Astrocyte of the spinal cord (primary cell): ENCODE measurements at places on chromosomes 11 and 22.

DNA sequence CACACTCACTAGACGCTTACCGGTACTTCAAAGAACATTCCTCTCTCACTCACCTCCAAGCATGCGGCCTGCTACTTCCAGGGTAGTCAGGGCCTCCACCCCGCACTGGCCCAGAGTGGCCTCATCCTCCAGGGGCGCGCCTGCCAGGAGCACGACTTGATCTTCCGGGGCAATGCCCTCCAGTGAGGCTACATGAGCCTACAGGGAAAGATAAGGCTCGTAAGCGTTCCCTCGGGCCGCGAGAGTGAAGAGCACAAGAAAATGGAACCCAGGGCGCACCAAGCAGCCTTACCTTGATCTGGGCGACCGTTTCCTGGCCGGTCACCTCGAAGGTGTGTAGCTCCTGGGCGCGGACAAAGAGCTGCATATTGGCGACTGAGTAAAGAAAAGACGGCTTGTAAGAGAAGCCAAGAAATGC is 478 bp downstream of the FAU start:
- no peak for DNase-seq

GRCh38 chr11:120517801-120518291 is 6.3 kb downstream of the GRIK4 start:
- DNase-seq: no peak

DNA sequence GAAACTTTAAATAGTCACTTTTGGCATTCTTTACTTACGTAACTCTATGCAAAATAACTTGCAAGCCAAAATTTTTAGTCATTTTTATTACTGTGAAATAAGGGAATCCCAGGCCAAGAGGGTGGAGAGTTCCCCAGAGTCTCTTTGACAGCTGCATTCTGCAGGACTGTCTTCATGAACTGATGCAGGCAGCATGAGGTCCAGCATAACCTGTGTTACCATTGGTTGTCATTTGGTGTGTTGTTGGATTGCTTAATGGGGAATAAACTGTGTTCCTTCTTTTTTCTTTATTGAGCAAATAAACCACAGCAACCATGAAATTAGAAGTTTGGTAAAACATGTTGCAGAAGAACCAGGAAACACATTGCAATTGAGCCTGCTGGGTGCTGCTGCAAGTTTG is 24.6 kb downstream of the MMP27 start:
- DNase-seq: no peak

DNA sequence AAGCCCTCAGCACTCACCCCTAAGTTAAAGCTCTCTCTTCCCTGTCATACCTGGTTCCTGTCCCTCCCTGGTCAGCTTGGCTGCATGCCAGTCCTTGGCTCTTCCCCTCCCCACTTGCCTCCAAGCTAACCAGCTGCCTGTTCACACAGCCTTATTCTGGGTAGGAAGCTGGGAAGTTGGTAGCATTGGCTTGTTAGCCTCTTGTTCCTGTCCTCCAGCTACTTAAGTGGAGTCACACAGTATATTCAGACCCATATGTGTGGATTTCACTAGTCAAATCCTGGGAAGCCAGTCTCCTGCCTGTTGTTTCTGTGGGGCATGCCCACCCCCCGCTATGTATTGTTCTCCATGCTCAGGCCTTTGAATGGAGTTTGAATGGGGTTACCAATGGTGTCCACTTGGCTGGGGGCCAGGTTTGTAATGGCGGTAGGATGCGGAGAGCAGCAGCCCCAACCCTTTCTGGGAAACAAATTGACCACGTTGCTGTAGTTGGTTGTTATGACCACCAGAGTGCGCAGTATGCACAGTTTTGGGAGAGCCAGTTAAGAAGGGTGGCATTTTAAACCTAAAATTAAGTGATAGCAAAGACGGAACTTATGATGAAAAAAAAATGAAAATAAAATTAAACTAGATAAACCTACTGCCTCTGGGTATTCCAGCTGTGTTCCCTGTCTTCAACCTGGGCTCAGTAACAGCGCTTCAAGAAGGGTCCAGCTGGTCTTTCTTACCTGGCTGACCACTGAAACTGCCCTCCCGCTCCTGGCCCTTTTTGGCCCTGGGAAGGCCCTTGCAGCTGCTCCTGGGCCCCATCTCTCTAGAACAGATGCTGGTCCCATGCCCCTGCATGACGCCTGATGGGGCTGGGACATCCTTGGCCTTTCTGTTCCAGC is 10.7 kb upstream of the RPS3 start:
- DNase-seq: peak; percentile 72

- no peak for DNase-seq
Observed at GRCh38 chr22:45891996-45892621, 84.9 kb downstream of the WNT7B start.

- DNase-seq: no peak
Observed at GRCh38 chr11:116707161-116707629, 65.6 kb downstream of the BUD13 start.

GRCh38 chr22:26168330-26168851 is 871 bp upstream of the SEZ6L start:
- DNase-seq: no peak

GRCh38 chr11:2825261-2825888 is 60.2 kb downstream of the CDKN1C start:
- peak; percentile 69 for DNase-seq

DNA sequence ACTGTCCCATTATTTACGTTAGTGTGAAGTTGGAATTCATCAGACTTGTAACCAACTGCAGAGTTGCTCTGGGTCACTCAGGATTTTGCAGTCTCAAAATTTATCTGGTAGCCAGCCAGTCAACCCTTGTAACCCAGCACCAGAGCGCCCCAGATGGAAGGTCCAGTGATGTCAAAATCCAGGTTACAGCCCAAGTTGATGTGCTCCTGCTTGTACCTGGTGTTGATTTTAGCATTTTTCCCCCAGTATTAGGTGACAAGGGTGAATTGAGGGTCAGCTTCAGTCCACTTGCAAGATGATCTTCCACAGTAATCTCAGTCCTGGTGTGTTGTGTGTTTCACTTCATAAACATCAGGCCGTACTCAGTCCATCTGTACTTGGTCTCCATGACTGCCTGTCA is 7.5 kb downstream of the TIMM10B start:
- no peak for DNase-seq

DNA sequence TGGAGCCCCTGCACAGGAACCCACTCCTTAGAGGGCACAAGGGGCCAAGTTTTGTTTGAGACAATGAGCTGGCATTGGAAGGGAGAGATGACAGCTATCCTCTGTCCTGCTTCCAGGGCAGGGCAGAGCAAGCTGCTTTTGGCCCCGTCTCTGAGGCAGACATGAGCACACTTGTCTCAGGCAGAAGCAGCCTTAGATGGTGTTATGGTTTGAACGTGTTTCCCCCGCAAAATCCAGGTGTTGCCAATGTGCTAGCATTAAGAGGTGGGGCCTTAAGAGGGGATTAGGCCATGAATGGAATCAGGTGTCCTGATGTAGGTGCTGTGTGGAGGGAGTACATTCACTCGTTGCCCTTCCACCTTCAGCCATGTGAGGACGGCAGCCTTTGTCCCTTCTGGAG is 2.5 kb downstream of the TP53AIP1 start:
- DNase-seq: no peak

GRCh38 chr11:41201156-41201555 is 258.3 kb downstream of the LRRC4C start:
- DNase-seq: peak; percentile 30

DNA sequence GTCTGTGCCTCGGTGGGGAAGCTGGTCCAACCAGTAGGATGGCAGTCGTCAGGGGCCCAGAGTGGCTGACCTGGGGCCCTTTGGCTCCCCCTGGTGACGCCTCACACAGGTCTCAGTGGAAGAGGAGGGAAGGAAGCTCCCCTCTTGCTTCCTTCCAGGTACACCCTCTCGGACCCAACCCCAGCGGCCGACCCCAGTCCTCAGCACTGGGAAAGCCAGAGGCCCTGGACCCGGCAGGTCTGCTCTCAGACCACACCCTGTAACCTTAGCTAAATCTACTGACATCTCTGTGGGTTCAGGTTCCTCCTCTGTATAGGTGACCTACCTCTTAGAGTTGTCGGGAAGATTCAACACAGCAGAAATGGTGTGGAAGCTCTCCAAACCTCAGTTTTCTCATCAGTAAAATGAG is 3.4 kb upstream of the SCUBE1 start:
- DNase-seq: no peak

GRCh38 chr11:86440305-86440716 is 65.6 kb downstream of the CCDC81 start:
- DNase-seq: peak; percentile 74

DNA sequence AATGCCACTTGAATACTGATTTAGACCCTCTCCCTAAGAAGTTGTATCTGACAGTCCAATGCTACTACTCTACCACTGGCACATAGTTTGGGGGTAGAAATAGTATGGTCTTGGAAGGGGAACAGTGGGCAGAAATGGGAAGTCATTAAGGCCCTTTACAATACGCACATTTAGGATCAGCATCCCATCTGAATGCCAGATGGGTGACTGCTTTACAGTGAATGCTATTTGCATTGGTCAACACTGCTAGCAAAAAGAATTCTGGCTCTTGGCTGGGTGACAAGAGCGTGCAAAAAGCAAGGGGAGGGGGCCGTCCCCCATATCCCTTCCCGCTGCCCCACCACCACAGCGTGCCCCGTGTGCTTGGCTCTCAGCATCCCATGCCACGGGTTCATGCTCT is 104.7 kb upstream of the BID start:
- peak; percentile 35 for DNase-seq

GRCh38 chr22:20885557-20886323 is 26.9 kb downstream of the SNAP29 start:
- DNase-seq: peak; percentile 79

- DNase-seq: no peak
Observed at GRCh38 chr11:64034411-64034811, 1.3 kb upstream of the FLRT1 start.

DNA sequence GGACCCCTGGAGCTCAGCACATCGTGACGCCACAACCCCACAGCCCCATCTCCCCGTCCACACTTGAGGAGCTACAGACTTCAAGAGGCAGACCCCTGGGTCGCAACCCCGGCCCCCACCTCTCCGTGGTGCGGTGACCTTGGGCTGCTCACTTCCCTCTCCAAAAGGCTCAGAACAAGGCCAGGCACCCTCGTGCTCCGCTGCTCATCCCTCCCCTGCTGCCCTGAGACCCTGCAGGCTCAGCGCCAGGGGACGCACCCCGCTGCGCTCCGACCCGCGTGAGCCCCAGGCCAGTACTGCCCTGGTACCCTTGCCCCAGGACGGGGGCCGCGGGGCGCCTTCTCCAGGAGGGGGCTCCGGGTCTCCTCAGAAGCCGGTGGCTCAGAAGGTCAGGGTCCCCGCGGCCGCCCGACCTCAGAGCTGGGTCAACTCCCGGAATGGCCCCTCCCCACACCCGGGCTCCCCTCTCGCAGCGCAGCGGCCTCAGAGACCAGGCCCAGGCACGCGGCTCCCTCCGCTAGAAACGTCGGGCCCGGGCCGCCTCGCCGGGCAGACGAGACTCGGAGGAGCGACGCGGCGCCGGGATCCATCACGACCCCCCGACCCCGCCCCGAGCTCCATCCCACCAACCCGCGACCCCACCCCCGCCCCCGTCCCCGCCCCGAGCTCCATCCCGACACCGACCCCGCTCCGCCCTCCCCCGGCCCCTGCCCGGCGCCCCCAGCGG is 563 bp downstream of the GATD1 start:
- no peak for DNase-seq

DNA sequence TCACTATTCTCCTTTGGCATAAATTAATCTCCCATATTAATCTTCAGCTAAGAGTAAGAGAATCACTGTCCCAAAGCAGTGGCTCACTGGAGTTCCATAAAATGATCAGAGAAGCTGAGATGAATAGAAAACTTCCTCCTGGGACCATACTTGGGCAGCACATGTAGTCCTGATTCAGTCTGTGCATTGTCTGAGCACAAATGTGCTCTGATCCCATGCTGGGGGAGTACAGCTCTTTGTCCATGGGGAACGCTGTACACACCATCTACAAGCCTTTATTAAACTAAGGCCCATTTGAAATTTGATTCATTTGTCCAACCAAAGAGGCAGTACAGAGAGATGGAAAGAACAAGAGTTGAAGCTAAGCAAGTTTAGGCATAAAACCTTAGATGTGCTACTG is 147.4 kb upstream of the PGR start:
- DNase-seq: no peak

DNA sequence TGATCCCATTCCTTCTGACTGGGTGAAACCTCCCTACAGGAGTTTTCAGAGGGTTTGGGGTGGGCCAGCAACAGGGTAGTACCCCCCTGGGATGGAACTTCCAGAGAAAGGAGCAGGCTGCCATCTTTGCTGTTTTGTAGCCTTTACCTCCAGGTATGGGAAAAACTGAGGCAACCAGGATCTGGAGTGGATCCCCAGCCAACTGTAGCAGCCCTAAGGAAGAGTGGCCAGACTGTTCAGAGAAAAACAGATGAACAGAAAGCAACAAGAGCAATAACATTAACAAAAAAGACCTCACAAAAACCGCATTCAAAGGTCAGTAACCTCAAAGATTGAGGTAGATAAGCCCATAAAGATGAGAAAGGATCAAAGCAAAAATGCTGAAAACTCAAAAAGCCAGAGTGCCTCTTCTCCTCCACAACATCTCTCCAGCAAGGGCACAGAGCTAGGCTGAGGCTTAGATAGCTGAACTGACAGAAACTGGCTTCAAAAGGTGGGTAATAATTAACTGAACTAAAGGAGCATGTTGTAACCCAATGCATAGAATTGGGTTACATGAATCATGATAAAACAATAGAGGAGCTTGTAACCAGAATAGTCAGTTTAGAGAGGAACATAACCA is 1288.6 kb upstream of the CNTN5 start:
- DNase-seq: no peak

DNA sequence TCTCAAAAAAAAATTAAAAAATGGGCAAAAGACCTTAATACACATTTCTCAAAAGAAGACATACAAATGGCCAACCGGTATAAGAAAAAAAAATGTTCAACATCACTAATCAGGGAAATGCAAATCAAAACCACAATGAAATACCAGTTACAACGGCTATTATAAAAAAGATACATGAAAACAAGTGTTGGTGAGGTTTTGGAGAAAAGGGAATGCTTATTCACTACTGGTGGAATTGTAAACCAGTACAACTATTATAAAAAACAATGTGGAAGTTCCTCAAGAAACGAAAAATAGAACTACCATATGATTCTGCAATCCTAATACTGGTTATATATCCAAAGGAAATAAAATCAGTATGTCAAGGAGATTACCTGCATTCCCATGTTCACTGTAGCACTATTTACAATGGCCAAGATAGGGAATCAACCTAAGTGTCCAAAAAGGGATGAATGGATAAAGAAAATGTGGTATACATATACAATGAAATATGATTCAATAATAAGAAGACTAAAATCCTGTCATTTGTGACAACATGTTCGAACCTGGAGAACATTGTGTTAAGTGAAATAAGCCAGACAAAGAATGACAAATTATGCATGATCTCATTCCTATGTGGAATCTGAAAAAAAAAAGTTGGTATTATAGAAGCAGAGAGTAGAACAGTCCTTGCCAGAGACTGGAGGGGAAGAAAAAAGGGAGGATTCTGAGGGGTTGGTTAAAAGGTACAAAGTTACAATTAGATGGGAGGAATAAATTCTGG is 256.9 kb upstream of the PITPNB start:
- DNase-seq: no peak
